ENCODE measurements at places on chromosomes 13 and 19. TPM values are rescaled to one million over a fixed set of nuclear protein-coding genes. Genes with fewer than 3 reads are reported as not detected.

PBX4 gene
- 0.56 TPM for total RNA-seq

CYP2A6 gene
- not detected for total RNA-seq

BRCA2 gene
- 11.5 TPM for total RNA-seq

LMTK3 gene
- total RNA-seq = not detected

ALOX5AP gene
- total RNA-seq = under 0.01 TPM

SIGLEC12 gene
- not detected for total RNA-seq

KRI1 gene
- total RNA-seq = 20.7 TPM

PDX1 gene
- total RNA-seq = not detected

FAM83E gene
- 0.56 TPM for total RNA-seq

ZNF575 gene
- 0.28 TPM for total RNA-seq

PRSS57 gene
- not detected for total RNA-seq

ZNF256 gene
- 3.7 TPM for total RNA-seq

FAM174C gene
- 22.8 TPM for total RNA-seq
